ENCODE measurements at places on chromosomes 12 and 14. TPM values are rescaled to one million over a fixed set of nuclear protein-coding genes. Genes with fewer than 3 reads are reported as not detected.

DNA sequence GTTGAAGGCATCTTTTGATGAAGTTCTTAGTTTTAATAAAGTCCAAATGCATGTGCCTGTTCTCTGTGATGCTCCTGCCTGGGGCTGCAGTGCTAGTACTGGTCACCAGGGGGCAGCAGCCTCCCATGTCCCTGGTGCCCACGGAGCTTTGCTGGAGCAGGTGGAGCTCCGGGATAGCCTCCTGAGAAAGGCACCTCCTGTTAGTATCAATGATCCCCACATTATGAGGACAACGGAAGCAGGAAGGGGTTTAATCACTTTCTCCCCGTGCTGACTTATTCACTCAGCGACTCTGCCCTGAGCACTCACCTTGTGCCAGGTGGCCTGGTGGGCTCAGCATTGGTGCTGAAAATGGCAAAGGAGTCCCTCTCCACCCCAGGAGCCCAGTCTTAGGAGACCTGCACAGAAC lies 123.0 kb upstream of the PZP start:
- peaks cover 21% of the 10 kb centered on the region for H3K4me1 ChIP-seq
- peak overlapping the region; percentile 15 for H3K4me3 ChIP-seq
- peaks cover 2% of the 10 kb centered on the region for H3K36me3 ChIP-seq
- peak; percentile 54 for DNase-seq
- H3K27me3 ChIP-seq, result no peaks in the 10 kb centered on the region
- H3K27ac ChIP-seq, result no peak overlapping the region

GRCh38 chr14:23186913-23187654 lies 3.6 kb upstream of the SLC7A8 start:
- no peak overlapping the region for H3K27ac ChIP-seq
- no peaks in the 10 kb centered on the region for H3K36me3 ChIP-seq
- DNase-seq, result peak; percentile 14
- H3K4me3 ChIP-seq, result no peak overlapping the region
- peaks cover 7% of the 10 kb centered on the region for H3K27me3 ChIP-seq

GRCh38 chr14:64709126-64709525 lies 4.9 kb downstream of the PLEKHG3 start:
- H3K27ac ChIP-seq, result peak overlapping the region; percentile 99
- no peak for DNase-seq
- H3K36me3 ChIP-seq, result peaks cover 4% of the 10 kb centered on the region
- H3K4me3 ChIP-seq, result peak overlapping the region; percentile 95

GRCh38 chr14:61705017-61705416 lies 9.7 kb downstream of the HIF1A start:
- no peaks in the 10 kb centered on the region for H3K36me3 ChIP-seq
- no peak overlapping the region for H3K27ac ChIP-seq
- H3K4me1 ChIP-seq, result peaks cover 31% of the 10 kb centered on the region
- H3K4me3 ChIP-seq, result no peak overlapping the region

GRCh38 chr14:50677527-50678063 lies 9.5 kb upstream of the SAV1 start:
- DNase-seq, result no peak
- H3K27ac ChIP-seq, result no peak overlapping the region
- H3K27me3 ChIP-seq, result peaks cover 5% of the 10 kb centered on the region
- no peaks in the 10 kb centered on the region for H3K36me3 ChIP-seq
- no peaks in the 10 kb centered on the region for H3K4me1 ChIP-seq

DNA sequence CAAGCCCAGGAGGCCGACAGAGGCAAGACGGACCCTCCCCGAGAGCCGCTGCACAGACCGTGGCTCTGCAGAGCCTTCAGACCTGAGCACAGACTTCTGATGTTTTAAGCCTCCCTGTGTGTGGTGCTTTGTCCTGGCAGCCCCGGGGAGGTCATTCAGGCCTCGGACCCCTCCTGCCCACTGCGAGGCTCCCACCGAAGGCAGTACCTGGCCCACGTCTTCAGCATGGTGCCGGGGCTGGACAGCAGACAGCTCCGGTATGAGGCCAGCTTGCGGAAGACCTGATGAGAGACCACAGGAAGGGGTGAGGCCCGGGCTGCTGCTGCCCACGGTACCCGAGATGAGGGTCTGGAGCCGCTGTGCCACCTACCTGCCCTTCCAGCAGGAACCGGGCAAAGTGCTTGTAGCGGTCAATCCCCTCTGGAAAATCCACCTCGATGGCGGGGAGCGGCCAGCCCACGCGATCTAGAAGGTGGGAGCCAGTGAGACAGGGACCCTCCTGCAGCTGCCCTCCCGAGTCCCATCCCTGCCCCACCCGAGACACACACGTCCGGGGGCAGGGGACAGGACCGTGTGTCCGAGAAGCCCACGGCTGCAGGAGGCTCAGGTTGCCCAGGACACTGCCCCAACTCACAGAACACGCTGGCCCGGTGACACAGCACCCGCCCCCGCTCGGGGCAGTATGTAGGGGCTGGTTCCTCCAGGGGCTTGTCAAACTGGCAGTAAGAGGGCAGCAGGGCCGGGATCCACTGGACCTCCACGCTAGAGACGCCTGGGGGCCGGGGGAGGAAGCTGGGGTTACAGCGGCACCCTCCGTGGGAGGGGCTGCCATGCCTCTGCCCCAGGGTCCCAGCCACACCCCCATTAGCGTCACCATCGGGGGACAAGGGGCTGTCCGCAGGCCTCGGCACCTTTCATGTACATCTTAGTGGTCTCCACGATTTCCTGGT lies 35.6 kb upstream of the UBC start:
- no peak overlapping the region for H3K27ac ChIP-seq
- no peaks in the 10 kb centered on the region for H3K4me1 ChIP-seq
- no peak for DNase-seq

GRCh38 chr12:67774983-67775587 lies 126.5 kb downstream of the DYRK2 start:
- H3K27me3 ChIP-seq, result no peaks in the 10 kb centered on the region
- no peak for DNase-seq
- H3K4me1 ChIP-seq, result no peaks in the 10 kb centered on the region
- H3K36me3 ChIP-seq, result no peaks in the 10 kb centered on the region

DNA sequence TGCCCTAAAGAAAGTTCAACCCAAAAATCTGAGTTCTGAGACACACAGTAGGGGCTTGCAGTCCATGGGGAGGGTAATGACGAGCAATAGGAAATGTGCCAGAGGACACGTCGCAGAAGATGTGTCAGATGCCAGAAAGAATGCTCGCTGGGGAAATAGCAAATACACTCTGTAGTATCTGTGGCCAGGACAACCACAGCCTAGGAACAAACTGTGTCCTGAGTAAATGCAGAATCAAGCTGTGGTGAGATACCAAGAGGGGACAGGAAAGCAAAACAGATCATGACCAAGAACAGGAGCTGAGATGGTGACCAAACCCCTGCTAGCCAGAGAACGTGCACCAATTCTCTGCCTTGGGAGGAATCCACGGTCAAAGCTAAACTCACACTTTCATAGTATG lies 9.1 kb downstream of the CRACR2A start:
- DNase-seq, result no peak
- H3K4me3 ChIP-seq, result peak overlapping the region; percentile 58
- H3K27ac ChIP-seq, result peak overlapping the region; percentile 93
- H3K27me3 ChIP-seq, result peaks cover 3% of the 10 kb centered on the region
- H3K4me1 ChIP-seq, result peaks cover 79% of the 10 kb centered on the region
- peaks cover 12% of the 10 kb centered on the region for H3K36me3 ChIP-seq

DNA sequence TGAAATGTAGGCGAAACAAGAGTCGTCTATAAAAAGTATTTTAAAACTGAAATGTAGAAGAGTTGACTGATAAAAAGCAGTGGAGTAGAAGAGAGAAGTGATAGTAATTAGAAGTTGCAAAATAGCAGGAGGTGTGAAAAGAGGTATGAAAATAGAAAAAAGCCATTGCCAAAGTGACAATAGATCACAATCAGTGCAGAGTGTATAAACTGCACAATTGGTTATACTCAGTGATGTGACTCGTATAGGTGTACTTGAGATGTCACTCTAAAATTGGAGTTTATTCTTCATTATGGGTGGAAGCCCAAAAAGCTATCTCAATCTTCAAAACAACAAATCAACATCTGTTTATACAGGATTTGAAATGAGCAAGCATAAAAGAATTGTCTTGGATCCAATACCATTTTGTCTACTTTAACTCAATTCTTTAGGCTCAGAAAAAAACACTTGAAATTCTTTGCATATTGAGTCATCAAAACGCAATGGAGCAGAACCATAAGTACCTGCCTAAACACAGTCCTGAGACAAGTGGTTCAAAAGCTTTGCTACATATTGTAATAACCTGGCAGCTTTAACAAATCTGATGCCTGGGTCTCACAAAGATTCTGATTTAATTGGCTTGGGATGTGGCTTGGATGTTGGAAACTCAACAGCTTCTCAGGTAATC lies 8.8 kb downstream of the IKBIP start:
- no peaks in the 10 kb centered on the region for H3K27me3 ChIP-seq
- no peak overlapping the region for H3K4me3 ChIP-seq
- no peak overlapping the region for H3K27ac ChIP-seq
- peaks cover 5% of the 10 kb centered on the region for H3K4me1 ChIP-seq
- no peak for DNase-seq
- H3K36me3 ChIP-seq, result no peaks in the 10 kb centered on the region

NTS gene
- polyA plus RNA-seq, result not detected

PLEKHG7 gene
- not detected for polyA plus RNA-seq

Measured in immature natural killer cell (primary cell).